ENCODE measurements at places on chromosomes 7 and 10.

DNA sequence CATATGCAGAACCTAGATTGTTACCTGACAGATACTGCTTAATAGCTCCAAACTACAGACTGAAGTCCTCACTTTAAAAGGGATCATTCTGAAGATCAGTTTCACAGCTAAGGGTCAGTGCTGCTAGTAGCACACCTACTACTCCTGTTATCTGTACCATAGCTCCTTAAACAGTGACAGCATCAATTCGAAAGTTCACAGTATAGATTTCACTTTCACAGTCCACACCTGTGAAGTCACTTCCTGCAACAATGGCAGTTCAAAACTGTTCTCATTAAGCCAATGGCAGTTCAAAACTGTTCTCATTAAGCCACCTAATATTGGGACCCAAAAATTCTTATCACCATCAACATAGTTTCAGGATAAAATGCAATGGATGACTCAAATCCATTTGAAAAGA lies 10.7 kb upstream of the FHIP2A start:
- no peak for DNase-seq

- no peak for DNase-seq
These were observed 150.4 kb upstream of the GNAI1 start for GRCh38 chr7:79984210-79984609.

DNA sequence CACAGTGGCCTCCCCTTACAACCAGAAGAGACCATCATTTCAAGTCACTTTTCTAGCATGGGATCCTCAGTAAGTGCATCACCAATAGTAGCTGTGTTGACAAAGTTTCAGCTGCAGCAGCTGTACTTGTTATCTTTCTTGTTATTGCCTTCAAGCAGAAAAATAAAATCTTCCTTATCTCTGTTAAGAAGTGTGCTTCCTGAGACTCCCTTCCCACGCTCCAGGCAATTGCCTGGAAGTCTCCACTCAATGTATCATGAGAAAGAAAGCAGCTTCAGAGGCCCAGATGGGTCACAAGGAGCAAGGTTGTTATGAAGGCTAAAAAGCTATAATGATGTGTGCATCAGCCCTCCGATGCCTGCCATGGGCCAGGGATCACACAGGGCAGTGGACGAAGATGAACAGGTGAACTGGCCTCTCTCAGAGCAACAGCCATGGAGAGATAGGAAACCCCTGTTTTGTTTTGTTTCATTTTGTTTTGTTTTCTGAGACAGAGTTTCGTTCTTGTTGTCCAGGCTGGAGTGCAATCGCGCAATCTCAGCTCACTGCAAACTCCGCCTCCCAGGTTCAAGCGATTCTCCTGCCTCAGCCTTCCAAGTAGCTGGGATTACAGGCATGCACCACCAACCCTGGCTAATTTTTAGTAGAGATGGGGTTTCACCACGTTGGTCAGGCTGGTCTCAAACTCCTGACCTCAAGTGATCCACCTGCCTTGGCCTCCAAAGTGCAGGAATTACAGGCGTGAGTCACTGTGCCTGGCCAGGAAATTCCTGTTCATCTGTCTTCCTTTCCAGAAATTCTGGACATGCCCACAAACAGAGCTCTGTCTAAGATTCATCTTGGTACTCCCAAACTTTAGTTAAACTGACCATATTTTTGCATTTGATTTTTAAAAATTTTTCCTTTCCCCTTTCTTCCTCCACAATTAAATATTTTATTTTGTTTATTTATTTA lies 340.5 kb downstream of the TNS3 start:
- DNase-seq = no peak

DNA sequence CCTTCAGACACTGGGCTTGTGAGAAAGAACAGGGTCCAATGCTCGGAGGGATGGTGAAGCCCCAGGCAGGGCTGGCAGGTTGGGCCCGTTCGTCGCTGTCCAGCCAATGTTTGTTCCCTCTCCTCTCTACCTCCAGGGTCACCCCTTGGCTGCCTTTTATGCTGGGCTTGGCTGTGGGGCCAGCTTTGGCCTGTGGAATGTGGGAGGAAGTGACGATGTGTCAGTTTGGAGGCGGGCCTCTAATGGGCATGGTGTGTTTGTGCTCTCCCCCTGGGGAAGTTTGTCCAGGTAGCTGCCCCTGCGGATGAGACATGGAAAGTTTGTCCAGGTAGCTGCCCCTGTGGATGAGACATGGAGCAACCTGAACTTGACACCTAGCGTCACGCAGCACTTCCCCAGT lies 236.7 kb downstream of the GLRX3 start:
- no peak for DNase-seq

Data from HFF-Myc (cell line).